ENCODE measurements at places on chromosomes 11 and 22.

GRCh38 chr22:39739338-39740027 is 154.1 kb downstream of the ENTHD1 start:
- no peak for DNase-seq

- DNase-seq: no peak
These were observed 140.3 kb downstream of the CADM1 start for GRCh38 chr11:115363921-115364320.

DNA sequence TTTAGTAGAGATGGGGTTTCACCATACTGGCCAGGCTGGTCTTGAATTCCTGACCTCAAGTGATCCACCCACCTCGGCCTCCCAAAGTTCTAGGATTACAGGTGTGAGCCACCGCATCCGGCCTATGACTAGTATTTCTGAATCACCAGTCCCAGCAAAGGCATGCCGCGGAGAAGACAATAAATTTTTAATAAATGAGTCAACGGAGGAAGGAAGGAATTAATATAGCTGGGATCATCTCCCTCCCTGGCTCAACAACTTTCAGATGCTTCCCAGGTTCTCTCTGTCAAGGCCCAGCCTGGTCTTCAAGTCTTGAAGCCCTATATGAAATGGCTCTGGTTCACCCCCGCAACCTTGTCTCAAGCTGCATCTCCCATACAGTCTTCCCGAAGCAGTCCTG is 45.7 kb downstream of the CYTH4 start:
- no peak for DNase-seq

DNA sequence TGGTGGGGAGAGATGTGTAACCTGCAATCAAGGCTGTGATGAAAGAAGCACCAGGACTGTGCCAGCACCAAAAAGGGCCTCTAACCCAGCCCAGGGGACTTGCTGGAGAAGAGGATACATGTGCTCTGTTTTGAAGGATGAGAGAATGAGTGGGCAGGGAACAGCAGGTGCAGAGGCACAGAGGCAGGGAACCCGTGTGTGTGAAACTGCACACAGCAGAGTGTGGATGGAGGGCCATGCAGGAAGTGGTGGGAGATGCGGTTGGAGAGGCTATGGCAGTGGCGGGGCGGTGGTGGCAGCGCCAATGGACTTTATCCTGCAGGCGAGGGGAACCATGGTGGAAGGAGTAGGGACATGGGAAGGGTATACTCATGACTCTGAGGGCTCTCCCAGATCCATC is 25.2 kb upstream of the LRRC32 start:
- no peak for DNase-seq

GRCh38 chr11:69427337-69427736 is 54.1 kb upstream of the LINC01488 start:
- DNase-seq: no peak

DNA sequence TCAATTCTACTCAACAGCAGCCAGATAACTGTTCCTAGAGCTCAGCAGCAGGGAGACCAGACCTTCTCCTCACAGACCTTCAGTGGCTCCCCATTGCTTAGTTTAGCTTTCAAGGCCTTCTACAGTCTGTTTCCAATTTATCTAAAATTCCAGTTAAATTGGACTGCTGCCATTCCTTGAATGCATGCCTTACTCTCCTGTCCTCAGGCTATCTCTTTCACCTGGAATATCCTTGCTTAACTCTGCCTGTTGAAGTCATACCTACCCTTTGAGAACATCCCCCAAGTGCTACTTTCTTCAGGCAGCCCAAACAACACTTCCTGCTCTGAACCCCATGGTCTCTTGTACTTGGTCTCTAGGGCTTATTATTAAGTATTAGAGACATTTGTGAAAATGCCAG is 120.7 kb upstream of the TENM4 start:
- no peak for DNase-seq

DNA sequence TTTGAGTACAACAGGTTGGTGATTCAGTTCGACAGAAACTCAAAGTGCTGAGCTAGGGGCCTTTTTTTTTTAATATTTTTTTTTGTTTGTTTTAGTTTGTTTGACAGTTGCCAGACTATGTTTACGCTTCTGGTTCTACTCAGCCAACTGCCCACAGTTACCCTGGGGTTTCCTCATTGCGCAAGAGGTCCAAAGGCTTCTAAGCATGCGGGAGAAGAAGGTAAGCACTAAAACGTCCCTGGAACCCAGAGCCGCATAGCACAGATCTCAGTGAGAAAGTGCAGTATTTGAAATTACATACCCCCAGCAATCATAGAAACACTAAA is 649 bp downstream of the PRRG4 start:
- DNase-seq: no peak

- no peak for DNase-seq
These were observed 354.7 kb downstream of the LARGE1 start for GRCh38 chr22:33565580-33565995.

- no peak for DNase-seq
These were observed 7.0 kb downstream of the WNT7B start for GRCh38 chr22:45969801-45970470.

- DNase-seq: no peak
These were observed 6.2 kb downstream of the CEP57 start for GRCh38 chr11:95796501-95796900.

GRCh38 chr11:26830218-26830617 is 108.4 kb upstream of the SLC5A12 start:
- no peak for DNase-seq

DNA sequence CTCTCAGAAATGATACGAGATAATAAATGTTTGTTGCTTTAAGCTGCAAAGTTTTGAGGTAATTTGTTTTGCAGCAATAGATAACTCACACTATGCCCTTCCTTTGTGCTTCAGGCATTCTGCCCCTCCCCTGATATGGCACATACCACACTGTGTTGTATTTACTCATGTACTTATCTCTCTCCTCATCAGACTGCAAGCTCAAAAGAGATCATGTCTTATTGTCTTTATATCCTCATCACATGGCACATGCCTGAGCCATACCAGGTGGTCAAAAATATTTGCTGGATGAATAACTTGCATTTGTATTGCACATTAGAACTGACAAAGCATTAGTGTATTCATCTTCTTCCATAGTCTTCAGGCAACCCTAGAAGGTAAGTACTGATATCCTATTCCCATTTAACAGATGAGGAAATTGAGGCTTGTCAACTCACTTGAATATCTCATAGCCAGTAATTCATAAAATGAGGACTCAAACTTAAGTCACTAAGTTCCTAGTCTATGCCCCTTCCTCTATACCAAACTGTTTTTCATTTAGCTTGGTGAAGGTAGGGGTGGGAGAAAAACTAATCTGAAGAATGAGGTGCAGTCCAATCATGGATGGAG is 83.9 kb upstream of the EED start:
- no peak for DNase-seq

GRCh38 chr11:70942593-70942992 is 309.8 kb downstream of the SHANK2 start:
- no peak for DNase-seq

GRCh38 chr22:36369922-36370791 is 17.6 kb downstream of the MYH9 start:
- no peak for DNase-seq

DNA sequence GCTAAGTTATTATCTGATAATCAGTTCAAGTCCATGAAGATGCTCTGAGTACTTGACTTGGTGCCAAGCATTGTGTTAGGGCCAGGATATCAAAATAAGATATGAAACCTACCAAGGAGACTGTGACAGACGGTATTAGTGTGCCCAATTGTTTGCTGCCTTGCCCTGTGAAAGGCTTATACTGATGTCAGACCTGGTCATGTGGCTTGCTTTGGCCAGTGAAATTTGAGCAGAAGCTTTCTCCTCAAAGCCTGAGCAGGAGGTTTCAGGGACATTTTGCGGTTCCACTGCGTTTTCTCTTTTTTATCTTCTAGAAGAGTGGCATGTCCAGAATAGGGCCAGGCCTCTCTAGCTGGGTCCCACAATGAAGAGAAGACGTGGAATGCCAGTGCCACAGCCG is 15.8 kb upstream of the PKNOX2 start:
- no peak for DNase-seq

DNA sequence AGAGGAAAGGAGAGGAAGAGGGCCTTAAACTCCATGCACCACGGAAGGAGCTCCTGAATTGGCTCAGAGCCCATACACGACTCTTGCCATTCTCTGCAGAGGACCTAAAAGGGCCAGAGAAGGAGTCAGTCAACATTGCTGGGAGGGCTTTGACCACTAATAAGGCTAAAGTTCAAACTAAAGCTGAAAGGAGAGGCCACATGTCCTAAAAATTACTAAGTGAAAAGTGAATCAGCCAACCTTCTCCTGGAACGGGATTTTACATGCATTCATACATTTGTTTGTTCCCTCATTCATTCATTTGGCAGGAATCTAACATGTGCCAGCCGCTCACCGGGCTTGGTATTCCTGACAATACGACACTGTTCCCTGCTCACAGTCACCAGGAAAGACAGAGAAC is 10.5 kb downstream of the CLMP start:
- no peak for DNase-seq

- no peak for DNase-seq
These were observed 616 bp upstream of the CPT1B start for GRCh38 chr22:50578776-50579310.

GRCh38 chr11:120386774-120387371 is 50.7 kb downstream of the ARHGEF12 start:
- no peak for DNase-seq

- DNase-seq: no peak
These were observed 483 bp upstream of the HYLS1 start for GRCh38 chr11:125886997-125887372.

- peak; percentile 30 for DNase-seq
These were observed 60.8 kb upstream of the PPARA start for GRCh38 chr22:46089426-46090035.

- DNase-seq: no peak
These were observed 313.1 kb upstream of the PITPNB start for GRCh38 chr22:28232204-28232603.

DNA sequence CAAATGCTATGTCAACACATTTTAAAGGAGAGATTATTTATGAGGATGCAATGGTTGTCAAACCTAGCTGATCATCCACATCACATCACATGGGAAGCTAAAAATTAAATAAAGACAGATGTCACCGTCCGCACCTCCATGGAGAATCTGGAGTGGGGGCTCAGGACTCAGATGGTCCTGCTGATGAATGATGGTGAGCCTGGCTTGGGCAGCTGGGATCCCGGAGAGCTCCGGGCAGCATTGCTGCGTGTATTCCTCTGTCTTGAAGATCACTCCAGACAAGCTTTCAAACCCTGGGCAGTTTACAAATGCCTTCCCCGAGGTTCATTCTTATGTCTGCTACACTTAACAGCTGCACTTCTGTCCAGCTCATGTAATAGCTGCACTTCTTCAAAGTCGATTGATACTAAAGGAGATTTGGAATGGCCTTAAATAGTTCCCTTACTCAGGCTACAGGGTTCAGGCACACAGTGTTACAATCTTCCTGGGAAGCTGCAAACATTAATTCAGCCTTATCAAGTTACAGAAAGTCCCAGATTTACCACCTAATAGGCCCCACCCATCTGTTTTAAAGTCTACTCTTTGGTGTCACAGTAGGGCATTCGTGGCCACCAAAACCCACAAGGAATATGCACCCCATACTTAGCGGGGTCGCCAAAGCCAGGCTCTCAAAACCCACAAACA is 34.7 kb upstream of the CSNK2A3 start:
- DNase-seq: no peak

DNA sequence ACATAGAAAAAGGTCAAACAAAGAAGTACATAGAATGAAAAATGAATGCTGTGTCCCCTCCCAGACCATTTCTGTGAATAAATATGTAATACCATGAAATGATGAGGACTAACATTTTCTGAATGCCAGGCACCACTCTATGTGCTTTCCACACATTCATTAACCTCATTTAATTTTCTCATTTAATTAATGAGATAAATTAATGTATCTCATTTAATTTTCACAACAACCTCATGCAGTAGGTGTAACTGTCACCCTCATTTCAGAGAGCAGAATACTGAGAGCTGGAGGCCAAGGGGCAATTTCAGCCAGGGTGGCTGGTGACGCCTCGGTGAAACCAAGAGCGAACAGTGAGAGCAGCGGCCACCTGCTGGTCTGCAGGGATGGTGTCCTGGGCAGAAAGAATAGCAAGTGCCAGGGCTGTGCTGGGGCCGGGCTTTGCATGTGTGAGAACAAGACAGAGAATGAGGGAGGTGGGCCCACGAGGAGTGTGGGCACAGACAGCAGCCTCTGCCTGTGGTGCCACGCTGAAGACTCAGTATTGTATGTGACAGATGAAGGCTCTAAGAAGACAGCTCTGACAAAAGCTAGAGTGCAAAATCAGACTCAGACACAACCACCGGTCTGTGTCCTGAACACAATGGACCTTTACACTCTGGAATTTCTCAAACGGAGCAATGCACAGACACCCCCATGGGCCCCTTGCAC is 1.8 kb upstream of the SERPIND1 start:
- DNase-seq: no peak

DNA sequence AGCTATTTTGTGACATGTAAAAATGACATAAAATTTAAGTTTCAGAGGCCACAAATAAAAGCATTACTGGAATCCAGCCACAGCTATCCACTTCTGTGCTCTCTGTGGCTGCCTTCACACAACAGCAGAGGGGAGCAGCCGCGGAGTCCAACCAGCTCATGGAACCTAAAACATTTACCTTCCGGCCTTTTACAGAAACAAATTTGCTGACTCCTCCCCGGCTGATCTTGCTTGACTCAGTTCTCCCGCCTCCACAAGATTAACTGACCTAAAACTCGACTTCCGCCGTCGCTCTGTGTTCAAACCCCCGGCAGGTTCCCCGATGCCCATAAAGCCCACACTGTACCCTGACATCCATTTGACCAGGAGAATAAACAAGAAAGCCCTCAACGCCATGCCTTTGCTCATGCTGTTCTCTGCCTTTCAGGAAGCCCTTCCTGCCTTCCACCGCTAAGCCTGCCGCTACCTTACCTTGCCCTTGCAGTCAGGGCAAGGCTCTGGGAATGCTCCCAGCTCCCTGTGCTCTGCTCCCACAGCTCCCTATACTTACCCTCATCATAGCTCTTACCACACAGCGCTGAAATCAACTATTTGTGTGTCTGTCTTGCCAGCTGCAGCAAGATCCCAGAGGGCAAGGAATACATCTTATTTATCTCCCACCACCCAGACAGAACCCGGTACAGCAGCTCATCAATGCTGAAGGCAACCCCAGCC is 35.4 kb downstream of the MICAL3 start:
- DNase-seq: no peak

DNA sequence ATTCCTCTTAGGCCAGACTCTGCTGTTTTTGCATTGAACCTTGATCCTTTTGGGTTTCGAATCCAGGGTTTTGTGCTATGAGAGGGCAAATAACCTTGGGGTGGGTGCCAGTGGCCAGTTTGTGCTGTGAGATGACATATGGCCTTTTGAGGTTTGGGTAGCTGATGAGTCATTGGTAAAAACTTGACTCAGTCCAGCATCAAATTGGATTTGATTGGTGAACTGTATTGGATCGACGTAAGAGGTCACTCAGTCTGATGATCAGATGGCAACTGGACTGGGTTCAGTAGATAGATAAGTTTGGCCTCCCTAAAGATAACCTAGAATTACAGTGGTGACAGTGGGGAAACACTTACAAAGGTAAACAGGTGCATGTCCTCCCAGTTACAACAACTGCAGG is 41.0 kb upstream of the XKR3 start:
- no peak for DNase-seq

DNA sequence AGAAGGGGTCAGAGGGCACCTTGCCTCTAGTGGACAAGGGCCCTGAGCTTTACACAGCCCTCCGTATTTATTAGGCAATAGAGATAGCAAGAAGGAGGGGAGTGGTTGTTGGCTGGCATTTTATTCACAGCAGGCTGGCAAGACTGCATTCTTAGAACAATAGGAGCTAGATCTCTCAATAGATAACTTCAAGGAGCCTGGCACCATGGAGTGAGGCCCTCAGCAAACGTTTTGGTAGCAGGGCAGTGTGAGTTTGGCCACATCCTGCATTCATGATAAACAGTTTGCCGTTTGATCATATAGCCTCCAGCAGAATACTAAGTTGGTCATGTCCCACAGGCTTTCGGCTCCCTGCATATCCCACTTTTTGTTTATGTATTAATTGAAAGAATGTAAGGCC is 31.6 kb downstream of the OR10A6 start:
- DNase-seq: no peak

Data from right hindlimb (tissue), 1 donor.